Nephron progenitor cell (in vitro differentiated cells): ENCODE measurements at places on chromosomes 11 and 22.
A peak's percentile ranks its signal among the peaks of the same experiment; 100 is the strongest.

- DNase-seq: no peak
Measured at GRCh38 chr22:35400501-35400790, 506 bp downstream of the MCM5 start.

DNA sequence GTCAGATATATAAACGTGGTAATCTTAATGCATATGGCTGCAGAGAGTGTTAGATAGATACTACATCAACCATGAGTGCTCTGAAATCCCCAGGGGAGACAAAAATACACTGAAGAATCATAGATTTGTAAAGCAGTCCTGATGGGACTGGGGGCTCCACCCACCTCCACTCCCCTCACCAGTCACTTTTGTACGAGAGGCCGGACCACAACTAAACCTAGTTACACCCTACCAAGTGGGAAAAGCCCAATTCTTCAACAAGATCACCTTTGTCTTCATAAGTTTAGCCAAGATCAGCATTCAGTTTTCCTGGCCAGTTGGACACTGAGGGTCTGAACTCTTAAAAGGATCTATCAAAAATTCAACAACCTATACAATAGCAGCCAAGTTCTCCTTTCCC is 1.5 kb downstream of the SF1 start:
- DNase-seq: no peak

GRCh38 chr11:11363674-11364073 is 10.6 kb upstream of the CSNK2A3 start:
- no peak for DNase-seq

- peak; percentile 8 for DNase-seq
Measured at GRCh38 chr11:84890676-84891075, 736.5 kb downstream of the DLG2 start.

GRCh38 chr22:19693981-19694670 is 20.2 kb upstream of the SEPTIN5 start:
- no peak for DNase-seq
